ENCODE measurements at places on chromosomes 6 and 20. TPM values are rescaled to one million over a fixed set of nuclear protein-coding genes. Genes with fewer than 3 reads are reported as not detected.

DNA sequence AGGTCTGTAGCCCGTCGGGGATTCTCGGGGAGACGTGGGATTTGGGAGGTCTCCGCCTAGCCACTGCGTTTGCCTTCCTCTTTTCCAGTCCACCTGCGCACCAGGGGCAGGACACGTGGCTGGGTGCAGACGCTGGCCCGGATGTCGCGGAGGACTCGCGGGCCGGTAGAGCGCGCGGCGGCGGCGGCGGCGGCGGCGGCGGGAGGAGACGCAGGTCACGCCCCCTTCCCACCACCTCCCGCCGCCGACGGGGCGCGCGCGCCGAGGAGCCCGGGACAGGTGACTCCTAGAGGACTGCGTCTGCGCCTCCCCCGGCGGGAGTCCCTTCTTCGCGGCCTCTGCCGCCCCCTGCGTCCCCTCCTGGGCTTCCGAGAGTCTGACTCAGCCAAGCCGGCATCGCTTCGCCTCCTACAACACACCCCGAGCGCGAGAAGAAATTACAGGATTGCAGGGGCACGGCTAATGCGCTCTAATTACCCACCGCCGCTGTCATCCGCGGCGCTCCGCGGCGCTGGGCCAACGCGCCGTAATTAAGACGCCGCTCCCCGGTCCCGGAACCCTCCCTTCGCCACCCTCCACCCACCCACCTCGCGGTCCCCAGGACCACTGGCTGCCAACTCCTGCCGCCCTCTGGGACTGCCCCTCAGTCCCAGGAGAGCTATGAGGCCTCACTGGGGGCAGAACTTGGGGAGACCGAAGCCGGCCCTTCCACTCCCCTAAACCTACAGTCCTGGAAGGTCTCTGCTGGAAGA lies 124.5 kb downstream of the MRPL14 start:
- peak; percentile 72 for DNase-seq

DNA sequence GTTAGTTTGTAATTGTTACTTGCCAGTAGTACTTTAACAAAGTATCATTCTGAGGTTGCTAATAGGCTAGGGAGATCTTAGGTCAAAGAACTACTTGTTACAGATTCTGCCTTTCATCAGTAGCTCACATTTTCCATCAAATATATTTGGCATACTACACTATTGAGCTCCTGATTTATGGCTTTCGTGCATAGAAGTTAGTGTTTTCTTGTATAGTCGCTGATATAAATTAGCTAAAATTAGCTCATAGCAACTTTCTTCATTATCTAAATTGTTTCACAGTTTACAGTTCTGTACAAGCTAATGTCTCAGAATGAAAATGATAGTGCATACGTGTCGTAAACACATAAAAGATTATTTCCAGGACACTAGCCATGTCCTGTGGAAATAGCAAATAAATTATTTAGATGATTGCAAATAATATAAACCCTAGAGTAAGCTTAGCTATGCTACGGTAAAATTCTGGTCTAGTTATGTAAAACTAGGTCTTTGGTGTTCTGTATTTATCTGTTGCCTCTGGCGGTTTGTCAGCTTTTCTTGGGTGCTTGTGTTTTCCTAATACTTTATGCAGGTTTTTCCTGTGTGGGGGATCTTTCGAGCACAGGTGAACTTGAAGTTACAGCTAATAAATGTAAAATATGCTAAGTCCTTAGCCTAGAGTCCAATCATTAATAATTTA lies 15.1 kb downstream of the PDE7B start:
- no peak for DNase-seq

TRDN gene
- total RNA-seq = not detected

- DNase-seq = no peak
Measured at GRCh38 chr6:164982389-164982788, 327.0 kb downstream of the C6orf118 start.
